ENCODE measurements at places on chromosomes 2 and 18.

DNA sequence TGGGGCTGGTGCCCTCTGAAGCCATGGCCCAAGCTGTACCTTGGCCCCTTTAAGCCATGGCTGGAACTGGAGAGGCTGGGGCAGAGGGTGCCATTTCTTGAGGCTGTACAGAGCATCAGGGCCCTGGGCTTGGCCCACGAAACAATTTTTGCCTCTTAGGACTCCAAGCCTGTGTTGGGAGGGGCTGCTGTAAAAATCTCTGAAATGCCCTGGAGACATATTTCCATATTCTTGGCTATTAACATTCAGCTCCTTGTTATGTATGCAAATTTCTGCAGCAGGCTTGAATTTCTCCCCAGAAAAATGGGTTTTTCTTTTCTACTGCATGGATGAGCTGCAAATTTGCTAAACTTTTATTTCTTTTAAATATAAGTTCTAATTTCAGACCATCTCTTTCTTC, 834.0 kb downstream of the DSC3 start:
- DNase-seq = no peak

DNA sequence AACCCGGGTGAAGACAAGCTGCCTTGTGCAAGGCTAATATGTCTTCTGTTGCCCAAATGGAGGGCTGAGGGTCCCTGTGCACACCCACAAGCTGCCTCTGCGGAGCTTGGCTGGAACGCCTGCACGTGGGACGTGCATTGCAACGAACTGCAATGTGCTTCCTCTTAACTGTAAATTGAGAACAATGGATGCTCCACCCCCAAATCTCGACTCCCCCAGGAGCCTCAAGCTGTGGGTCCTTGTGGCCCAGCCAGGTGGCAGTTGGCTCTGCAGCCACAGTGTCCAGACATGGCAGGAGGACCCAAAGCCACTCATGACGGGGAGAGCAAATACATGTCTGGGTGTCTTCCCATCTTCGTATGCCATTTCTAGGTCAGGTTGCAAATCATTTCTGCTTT, 90.1 kb downstream of the TWIST2 start:
- DNase-seq = no peak

DNA sequence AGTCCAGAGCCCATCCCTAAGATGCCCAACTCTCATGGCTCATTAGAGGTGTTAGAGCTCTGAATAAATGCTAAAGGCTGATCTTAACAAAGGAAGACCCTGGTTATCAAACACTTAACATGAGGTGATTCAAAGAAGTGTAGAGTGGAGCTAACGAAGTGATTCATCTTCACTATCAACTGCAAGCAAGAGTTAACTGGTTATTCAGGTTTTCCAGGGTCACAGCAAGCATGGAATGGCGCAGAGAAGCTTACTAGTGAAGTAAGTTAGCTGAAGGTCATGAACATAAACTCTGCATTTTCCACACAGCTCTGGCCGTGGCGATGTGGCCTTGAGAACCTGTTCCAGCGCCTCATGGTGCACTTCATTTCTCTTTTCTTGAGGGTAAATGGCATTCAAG, 17.0 kb downstream of the RND3 start:
- DNase-seq = no peak

- peak; percentile 33 for DNase-seq
These were observed 27.2 kb upstream of the NFE2L2 start for GRCh38 chr2:177291701-177292100.

- no peak for DNase-seq
These were observed 59.7 kb upstream of the NABP1 start for GRCh38 chr2:191618046-191618780.

DNA sequence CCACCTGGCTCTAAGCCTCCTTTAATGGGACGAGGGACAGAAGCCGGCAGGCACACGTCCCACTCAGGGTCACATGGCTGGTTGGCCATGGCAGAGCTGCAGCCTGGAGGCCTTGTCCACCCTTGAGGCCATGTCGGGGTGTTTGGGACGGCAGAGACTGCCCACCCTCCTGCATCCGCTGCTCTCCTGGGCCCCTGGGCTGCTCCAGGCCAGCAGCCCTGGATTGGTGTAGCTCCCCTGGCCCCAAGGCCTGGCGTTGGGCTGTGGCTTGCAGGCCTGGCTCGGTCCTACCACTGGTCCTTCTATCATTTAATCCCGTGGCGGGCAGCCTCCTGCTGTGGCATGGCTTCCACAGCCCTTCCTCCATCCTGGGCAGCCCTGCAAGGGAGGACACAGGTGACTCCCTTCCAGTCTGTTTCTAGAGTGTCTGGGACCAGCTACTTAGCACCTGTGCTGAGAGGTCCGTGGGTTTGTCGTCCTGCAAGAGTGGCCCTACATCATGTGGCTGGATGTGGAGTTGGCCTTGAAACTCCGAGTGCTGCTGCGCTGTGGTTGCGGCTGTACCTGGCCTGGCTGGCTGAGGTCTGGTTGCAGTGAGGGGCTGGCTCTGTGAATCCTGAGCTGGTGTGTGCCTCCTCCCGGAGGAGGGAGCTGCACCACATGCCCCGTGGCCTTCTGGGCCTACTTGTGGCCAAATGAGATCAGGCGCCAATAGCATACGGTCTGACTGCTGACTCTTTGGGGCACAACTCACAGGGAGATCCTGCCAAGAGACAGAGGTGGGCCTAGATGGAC, 67.3 kb downstream of the SH3RF3 start:
- DNase-seq = no peak

DNA sequence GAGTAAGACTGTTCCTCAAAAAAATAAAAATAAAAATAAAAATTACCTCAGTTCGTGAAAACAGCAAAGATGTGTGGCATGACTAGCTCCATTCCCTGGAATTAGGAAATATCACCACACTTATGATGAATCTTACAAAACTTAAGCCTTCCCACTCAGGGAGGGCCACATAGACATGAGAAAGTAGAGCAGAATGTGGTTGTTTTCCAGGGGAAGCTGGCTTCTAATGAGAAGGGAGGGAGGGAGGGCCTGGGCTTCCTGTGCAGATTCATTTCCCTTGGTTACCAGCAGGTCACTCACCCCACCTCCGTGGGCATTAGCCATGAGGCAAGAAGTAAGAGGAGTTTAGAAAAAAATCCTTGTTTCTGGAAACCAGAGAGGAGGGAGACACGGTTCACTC, 95.9 kb upstream of the RMDN2 start:
- no peak for DNase-seq

- DNase-seq = no peak
These were observed 8.6 kb downstream of the MCEE start for GRCh38 chr2:71121479-71121878.

Data from activated CD4-positive, alpha-beta T cell treated with anti-CD3 and anti-CD28 coated beads, Interleukin-2, amount 50 U/mL, for 48 hours (primary cell).